Stimulated activated CD8-positive, alpha-beta memory T cell treated with anti-CD3 and anti-CD28 coated beads, Interleukin-4, amount 100 ng/mL, for 1 hour (primary cell): ENCODE measurements at places on chromosomes 3 and 15.

- DNase-seq, result no peak
These were observed 47.3 kb upstream of the PHLDB2 start for GRCh38 chr3:111811811-111812210.

DNA sequence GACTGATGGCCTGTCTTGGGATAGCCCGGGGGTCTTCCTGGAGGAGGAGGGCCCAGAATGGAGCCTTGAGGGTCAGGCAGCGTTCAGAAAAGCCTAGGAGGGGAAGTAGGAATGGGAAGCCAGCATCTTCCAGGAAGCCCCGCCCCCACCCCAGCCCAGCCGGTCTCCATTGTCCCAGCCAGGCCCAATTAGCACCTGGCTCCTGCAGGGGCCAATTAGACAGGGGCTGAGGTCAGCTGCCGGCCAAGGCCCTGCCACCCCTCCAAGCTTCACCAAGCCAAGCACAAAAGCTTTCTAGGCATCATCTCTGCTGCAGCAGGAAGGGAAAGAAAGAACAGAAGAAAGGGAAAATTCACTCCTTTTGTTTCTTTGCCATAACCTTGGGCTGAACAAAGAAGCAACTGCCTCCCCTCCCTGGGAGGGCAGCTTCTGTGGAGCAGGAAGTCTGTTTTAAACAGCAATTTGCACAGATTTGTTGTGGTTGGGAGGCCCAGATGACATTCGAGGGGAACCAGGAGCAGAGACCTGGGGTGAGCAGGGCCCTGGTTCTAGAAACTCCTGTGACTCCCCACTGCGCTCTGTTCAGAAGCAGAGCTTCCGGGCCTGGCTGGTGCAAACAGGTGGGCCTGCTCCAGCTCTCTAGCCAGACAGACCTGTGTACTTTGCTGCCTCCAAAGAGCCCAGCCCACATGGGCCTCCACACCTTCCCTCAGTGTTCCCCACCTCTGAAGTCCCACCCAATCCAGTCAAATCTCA, 47.7 kb downstream of the CYP11A1 start:
- DNase-seq, result no peak

DNA sequence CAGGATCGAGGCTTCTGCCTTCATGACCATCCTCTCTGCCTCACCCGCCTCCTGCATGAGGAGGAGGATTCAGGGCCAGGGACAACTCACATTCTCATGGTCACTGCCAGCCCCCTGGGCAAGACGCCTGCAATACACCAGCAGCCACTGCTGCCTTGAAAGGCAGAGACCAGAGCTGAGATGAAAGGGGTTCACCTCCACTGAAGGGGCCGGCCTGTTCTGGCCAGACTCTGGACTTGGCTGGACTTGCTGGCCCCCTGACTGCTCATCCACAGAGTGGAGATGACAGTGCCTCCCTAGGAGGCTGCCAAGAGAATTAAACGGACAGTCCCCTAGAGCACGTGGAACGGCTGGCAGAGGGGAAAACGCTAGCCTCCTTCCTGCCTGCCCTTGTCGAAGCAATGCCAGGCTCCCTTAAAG, 35.2 kb downstream of the MGLL start:
- no peak for DNase-seq

DNA sequence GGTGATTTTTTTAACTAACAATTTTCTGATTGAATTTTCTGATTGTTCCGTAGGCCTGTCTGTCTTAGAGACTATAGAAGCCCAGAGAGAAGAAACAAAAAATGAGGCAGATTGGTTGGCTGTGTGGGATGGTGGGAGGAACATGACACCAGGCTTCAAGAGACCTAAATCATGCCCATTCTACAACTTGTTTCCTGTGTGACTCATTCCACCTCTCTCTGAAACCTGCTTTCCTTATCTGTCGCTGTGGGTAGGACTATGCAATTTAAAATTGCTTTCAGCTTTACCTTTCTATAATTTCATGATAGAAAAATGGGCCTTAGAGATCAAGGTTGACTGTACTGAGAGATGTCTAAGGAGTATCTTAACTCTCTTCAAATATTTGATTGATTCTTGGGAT, 44.5 kb downstream of the OXNAD1 start:
- DNase-seq, result no peak

- no peak for DNase-seq
These were observed 49.0 kb downstream of the NTRK3 start for GRCh38 chr15:88207565-88207964.

- no peak for DNase-seq
These were observed 10.3 kb downstream of the ANKRD63 start for GRCh38 chr15:40272485-40273056.

DNA sequence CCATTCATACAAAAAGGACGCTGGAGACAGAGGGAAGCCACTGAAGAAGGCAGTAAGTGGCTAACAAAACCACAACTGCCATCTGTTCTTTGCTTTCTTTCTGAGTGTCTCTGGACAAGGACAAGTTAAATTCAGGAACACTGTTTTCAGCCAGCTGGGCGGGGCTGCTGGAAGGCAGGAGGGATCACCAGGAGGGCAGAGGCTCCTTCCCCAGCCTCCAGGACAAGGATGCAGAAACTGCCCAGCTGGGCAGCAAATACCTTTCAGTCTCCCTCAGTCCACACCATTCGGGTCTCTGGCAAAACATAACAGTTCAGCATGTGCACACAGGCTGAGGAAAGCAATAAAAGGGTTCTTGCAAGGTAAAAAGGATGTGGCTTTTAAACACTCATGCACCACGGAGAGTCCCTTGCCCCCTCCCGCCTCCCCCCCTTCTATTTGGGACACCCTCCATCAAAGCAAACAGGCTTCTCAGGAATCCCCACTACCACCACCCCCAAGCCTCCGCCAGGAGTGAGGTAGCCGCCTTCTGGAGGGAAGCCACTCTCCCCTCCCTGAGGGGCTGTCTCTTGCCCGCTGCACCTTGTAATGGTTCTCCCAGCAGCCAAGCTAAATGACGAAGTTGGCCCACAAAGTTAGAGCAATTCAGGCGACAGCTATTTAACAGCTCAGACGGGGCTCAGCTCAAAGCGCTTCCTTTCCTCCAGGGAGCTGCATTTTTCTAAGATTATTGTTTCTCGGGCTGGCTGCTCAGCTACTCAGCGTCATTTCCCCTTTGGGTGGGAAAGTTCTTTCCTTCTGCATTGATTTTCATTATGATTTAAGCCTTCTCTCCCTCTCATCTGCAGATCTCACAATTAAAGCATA, 3.8 kb downstream of the HEG1 start:
- DNase-seq, result peak; percentile 64
